A549 treated with Hydrocortisone at 1 μM for 4 hours (cell line): ENCODE measurements at places on chromosomes 7 and 10. TPM values are rescaled to one million over a fixed set of nuclear protein-coding genes. Genes with fewer than 3 reads are reported as not detected.

CTAGE4 gene
- total RNA-seq, result 0.03 TPM in 1 of 5 replicates, not detected in the others

OR2A5 gene
- total RNA-seq, result not detected in 5 replicates

KCND2 gene
- not detected in 5 replicates for total RNA-seq

ADAMTS14 gene
- total RNA-seq, result 0.12 to 0.24 TPM (median 0.16 TPM) in 5 replicates

GOLGA7B gene
- total RNA-seq, result 3.3 to 3.8 TPM (median 3.5 TPM) in 5 replicates

IRF5 gene
- 12.2 to 17.8 TPM (median 15.2 TPM) in 5 replicates for total RNA-seq

SORBS1 gene
- total RNA-seq, result 0.38 to 0.58 TPM (median 0.48 TPM) in 5 replicates

TMEM270 gene
- total RNA-seq, result 0.10 to 0.28 TPM (median 0.13 TPM) in 3 of 5 replicates, not detected in the others

CAMK2B gene
- total RNA-seq, result 0.12 to 0.32 TPM (median 0.28 TPM) in 5 replicates

SNX8 gene
- 73.3 to 130 TPM (median 114 TPM) in 5 replicates for total RNA-seq

TFPI2 gene
- 215 to 326 TPM (median 237 TPM) in 5 replicates for total RNA-seq

SOSTDC1 gene
- not detected in 5 replicates for total RNA-seq
